Placental epithelial cell (primary cell): ENCODE measurements at places on chromosomes 3 and 15. TPM values are rescaled to one million over a fixed set of nuclear protein-coding genes. Genes with fewer than 3 reads are reported as not detected.

The ZMAT3 gene
- total RNA-seq: 22.8 and 52.1 TPM in 2 replicates

The ZNF860 gene
- 4.3 and 7.3 TPM in 2 replicates for total RNA-seq

The SERPINI2 gene
- not detected in 2 replicates for total RNA-seq

The PLSCR2 gene
- total RNA-seq: not detected in 2 replicates

The PPM1L gene
- 2.0 and 4.7 TPM in 2 replicates for total RNA-seq

The GPR62 gene
- total RNA-seq: under 0.01 TPM in 1 of 2 replicates, not detected in the other
